ENCODE measurements at places on chromosomes 12 and 14.

GRCh38 chr12:61857968-61858367 is 402.2 kb upstream of the USP15 start:
- no peak for DNase-seq

DNA sequence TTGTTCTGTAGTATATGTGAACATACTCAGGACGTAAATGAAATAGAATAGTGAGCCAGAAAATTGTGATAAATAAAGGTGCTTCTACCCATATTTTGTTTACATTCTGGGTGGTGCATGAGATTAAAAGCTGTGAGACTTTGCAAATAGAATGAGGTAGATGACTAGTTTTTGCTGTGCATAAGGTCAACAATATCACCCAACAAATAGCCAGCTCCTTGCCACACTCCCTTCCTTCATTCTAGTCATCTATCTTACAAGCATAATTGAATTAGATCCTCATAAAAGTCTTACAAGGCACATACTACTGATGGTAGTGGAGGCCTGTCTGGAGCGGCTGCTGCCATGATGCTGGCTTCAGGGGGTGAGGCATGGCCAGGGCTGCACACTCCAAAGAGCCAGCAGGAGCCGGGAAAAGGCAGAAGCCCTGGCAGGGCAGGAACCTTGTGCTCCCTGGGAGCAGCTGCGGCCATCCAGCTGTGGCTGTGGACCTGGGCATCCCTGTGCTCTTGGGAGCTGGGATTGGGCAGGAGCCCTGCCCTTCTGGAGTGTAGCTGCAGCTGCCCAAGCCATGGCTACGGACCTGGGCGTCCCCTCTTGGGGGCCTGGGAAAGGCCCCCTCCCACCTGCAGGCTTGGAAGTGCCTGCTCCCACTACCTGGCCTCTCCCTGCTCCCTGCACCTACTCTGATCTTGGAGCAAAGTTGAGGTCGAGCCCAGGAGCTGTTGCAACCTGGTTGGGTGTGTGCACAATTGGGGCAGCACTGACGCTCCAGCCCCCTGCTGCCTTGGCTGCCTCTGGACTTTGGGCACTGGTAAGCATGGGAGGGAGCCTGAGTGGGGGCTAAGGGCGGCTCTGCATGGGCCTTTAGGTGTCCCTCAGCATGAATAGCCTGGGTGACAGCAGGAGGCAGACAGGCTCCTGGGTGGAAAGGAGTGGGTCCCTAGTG is 112.8 kb downstream of the DACT1 start:
- no peak for DNase-seq

DNA sequence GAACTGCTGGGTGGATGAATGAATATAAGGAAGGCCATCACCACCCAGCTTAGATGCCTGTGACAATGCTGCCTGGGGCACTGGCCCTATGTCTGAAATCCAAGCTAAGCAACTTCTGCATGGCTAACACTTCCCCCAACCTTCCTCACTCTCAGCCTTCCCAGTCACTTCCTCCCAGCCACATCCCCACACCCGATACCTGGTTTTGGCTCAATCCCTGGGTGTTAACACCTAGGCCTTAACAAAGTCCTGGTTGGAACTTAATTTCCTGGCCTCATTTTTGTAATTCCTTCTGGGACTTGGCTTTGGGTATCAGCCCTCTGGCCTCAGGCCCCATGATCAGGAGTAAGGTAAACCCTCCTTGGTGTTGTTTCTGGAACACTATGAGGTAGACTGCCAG is 110.0 kb downstream of the EFCAB11 start:
- DNase-seq: no peak

GRCh38 chr14:60233891-60234290 is 15.1 kb upstream of the PPM1A start:
- DNase-seq: no peak

- DNase-seq: peak; percentile 29
Observed at GRCh38 chr14:100790502-100791347, 35.2 kb upstream of the MEG3 start.

DNA sequence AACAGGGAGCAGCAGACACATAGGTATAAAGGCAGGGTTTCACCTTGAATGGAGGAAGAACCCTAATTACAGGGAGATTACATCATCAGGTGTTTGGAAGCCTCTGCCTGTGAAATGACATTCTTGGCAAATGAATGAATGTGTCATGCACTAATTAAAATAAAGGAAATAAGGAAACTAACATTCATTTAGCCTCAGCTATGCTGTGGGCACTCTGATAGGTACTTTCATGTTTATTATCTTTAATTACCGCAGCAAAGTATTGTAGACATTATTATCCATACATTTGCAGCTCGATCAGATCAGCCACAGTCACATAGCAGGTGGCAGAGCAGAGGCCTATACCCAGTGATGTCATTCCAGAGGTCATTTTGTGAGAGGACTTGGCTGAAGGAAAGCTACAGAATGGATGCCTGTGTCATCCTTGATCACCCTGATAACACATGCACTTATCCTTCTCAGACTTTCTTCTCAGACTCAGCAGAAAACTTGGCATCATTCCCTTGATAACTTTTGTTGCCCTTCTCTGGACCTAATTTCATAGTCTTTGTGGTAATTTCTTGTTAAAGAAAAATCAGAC is 18.4 kb downstream of the ZNF664 start:
- no peak for DNase-seq

DNA sequence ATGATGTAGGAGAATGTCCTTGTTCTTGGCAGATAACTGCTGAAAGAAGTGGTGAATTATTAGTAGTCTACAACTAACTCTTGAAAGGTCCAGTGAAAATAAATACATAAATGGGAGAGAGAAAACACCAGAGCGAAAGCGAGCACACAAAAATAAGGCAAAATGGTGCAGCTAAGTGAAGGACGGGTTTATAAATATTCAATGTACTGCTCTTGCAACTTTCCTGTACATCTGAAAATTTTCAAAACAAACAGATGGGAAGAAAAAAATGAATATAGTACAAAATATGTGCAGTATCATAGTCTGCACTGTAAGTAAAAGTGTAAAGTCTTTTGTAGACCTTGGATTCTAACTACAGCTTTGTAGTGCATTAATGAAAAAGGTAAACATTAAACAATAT is 1.3 kb downstream of the MOK start:
- DNase-seq: no peak

GRCh38 chr12:91819132-91819447 is 326.6 kb downstream of the BTG1 start:
- no peak for DNase-seq

- no peak for DNase-seq
Observed at GRCh38 chr12:94806617-94807016, 156.3 kb upstream of the TMCC3 start.

GRCh38 chr12:25072906-25073650 is 121.9 kb downstream of the DNAI7 start:
- no peak for DNase-seq

DNA sequence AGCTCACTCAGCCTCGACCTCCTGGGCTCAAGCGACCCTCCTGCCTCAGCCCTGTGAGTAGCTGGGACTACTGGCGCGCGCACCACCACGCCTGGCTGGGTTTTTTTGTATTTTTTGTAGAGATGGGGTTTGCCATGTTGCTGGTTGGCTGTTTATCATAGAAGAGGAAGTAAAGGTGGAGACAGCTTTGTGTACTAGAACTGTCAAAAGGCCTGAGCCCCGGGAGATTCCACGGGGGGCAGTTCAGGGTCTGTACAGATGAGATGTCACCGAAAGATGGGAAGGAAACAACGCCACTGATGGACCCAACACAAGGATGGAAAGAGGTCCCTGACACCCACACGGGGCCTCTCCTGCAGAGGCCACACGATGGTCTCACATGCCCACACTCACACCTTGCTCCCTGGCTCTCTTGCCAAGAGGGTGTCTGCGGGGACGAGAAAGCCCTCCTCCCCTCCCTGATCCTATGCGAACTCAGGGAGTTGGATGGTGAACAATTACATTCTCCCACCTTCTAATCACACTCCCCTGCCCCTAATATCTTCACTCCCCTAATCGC is 66.6 kb downstream of the KDM2B start:
- no peak for DNase-seq

- no peak for DNase-seq
Observed at GRCh38 chr12:47896633-47897032, 8.2 kb downstream of the VDR start.

- DNase-seq: no peak
Observed at GRCh38 chr12:110929818-110930217, 9.4 kb upstream of the MYL2 start.

DNA sequence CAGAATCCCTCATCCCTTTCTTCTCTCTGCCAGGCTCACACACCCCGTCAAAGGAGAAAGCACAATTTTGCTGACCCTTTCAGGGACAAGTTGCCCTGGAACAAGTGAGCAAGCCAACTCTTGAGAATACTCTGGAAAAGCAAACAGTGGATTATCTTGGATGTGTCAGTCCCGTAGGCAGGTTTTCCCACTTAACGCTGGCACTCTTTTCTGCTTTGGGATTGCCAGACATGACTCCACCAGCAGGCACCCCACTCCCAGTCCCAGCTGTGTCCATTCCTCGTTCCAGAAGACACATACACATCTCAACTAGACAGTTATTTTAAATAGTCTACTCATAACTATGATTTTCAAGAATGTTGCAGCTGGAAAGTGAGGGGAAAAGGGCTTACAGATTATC is 145.5 kb upstream of the CDKN3 start:
- DNase-seq: no peak

DNA sequence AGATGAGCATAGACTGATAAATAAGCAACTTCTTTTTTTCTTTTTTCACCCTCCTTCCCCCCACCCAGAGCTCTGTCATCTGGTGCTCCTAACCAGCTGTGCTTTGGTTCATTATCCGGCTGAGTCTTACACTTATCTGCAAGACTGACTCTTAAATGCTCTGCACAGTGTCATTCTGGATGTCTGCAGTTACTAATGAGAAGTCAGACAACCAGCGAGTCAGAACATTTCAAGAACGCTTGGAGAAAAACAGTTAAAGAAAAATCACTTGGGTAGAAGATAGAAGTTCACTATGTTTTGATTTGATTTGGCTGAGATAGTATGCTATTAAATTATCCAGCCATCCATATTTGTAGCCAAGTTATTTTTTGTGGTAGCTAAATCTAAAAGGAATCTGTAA is 328.9 kb upstream of the PRICKLE1 start:
- no peak for DNase-seq

DNA sequence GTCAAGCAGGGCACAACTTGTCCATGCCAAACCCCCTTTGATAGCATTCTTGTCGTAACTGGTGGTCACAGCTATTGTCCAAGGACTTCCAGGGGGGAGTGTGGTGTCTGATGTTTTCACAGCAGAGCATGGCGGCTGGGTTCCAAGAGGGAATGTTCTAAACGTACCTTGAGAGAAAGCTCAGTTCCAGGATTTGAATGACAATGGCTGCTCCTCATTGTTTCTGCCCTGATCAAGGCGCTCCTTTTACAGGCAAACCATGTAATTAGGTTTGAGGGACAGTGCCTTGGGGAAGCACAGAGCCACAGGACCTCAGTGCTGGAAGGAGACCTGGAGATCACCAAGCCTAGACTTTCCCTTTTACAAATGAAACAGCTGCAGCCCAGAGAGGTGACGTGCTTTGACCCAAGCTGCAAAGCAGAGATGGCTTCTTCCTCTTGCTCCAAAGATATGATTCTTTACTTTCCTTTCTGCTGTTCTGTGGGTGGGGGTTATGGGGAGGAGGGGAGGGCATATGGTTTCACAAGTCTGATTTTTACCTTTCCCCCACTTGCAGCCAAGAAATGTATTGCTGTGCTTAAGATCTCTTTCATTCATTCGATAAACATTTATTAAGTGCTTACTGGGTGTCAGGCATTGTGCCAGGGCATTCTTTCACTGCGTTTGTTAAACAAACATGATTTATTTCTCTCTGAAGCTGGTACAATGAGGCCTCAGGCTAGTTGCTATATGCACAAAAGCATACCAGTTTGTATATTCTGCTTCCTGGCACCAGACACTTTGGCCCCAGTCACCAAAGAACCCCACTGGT is 172.8 kb downstream of the KTN1 start:
- DNase-seq: no peak

GRCh38 chr14:27228053-27228452 is 630.2 kb upstream of the NOVA1 start:
- no peak for DNase-seq

DNA sequence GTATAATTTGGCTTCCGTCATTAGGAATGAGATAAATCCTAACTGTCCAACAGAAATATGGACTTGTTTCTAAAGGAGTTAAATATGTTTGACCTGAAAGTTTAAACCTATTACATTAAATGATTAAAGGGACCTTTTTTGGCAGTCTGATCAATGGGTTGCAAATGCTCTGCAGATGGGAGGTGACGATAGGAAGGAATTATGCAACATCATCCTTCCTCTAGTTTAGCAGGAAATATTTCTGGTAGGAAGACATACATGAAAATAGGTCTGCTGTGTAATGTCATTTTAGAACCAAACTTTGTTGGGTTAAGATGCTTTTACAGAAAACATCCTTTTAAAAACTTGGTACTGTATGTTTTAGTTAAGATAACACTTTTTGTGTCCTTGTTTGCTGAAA is 2.6 kb downstream of the LRRC10 start:
- no peak for DNase-seq

DNA sequence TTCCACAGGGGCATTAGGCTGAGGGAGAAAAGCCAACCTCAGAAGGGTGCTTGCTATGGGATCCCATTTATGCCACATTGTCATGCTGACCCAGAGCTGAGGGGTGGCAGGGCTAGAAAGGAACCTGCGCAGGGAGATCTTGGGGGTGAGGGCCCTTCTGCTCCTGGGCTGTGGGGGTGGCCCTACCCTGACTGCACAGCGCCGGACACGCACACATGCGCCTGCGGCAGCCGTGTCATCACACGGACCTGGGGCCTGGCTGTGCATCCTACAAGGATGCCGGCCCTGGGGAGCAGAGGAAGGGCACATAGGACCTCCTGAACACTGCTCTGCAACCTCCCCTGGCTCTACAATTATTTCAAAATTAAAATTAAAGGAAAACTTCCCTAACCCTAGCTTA is 6.9 kb downstream of the CDCA4 start:
- no peak for DNase-seq

- no peak for DNase-seq
Observed at GRCh38 chr14:92750994-92751400, 2.6 kb upstream of the LGMN start.

DNA sequence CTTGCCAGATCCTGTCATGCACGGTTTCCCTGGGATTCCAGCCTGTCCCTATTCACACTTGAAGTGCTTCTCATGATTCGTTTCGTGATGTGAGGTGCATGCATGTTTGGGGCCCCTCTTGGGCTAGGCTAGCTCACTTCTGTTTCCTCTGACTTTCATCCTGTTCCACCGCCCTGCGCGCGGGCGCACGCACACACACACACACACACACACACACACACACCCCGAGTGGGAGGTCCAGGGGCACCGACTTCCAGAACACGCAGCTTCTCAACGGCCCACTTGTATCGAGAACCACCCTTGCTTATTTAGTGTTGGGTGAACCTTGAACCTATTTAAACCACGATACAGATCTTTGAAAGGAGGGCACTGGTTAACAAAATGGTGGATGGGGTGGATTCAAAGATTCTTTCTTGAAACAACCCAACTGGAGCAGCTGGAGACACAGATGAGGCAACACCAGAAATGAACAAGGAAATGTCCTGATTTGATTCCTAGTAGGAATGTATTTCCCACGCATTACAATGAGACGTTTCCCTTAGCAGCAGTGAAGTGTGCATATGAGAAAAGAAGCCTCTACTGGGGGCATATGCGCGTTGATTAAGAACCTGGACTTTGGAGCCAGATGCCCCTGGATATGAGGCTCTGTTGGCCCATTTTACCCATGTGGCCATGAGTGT is 16.3 kb downstream of the ELK3 start:
- DNase-seq: no peak
